CD4-positive, alpha-beta T cell treated with Interleukin-17A for 1 hour (primary cell): ENCODE measurements at places on chromosomes 3 and 15.

DNA sequence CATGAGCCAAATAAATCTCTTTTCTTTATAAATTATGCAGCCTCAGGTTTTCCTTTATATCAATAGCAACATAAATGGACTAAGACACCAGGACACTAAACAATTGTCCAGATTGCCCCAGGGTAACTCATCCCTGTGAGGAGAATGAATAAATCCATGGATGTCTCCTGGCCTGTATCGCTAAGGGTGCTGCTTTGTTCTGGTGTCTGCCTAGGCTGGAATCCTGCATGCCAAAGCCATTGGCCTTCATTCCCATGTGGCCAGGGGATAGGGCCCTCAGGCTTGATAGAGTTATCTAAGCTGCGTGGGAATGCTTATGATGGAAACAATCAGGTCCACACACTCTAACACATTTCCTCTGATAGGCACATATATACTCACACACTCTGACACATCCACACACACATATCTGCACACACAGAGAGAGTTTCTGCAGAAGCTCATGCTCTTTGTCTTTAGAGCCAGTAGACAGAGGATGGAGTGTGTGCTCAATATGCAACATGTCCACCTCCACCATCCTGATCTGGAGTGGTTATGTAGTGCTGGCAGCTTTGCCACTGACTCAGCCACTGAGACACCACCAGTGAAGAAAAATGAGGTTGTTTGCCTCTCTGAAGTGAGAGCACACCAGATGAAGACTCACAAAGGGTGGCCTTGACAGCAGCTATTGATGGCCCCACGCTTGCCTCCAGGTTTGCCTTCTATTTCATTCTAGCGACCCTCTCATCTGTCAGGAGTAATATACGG is 24.0 kb upstream of the DGKG start:
- no peak for DNase-seq

GRCh38 chr3:10583798-10584708 is 78.7 kb upstream of the ATP2B2 start:
- DNase-seq = no peak

DNA sequence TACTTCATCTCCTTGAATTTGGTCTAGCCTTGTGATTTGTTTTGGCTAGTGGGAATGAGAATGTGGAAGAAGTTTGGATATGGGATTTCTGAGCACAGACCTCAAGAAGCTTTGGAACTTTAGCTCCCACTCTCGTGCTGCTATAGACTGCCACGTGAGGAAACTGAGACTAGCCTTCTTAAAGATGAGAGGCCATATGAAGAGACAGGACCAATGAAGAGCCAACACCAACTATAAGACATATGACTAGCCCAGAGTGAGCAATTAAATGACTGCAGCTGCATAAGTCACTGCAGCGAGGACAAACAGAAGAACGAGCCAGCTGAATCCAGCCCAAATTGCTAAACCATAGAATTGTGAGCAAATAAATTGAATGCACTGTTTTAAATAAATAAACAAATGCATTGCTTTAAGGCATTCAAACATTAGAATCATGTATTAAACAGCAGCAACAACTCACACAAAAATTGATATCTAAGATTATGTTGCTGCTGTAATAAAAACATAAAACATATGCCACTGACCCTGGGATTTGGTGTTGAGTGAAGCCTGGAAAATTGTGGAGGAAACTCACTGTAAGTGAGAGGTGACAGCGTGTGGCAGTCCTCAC is 15.7 kb upstream of the CNTN4 start:
- no peak for DNase-seq

DNA sequence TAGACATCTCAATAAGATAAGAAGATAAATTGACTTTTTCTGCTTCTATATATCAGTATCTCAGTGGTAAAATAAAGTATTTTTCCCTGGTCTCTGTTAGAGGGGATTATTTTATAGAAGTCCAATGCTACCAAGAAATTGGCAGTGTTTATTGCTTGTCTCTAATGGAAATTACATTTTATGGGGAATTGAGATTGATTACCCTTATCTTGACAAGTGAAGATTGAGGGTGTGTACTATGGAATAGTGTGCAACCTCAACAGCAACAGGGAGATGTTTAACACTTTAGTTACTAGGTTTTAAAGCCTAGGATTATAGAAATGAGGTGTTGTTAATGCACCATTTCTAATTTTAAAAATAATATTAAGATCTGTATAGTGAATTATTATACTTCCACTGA is 154.8 kb upstream of the ROBO1 start:
- no peak for DNase-seq

- no peak for DNase-seq
Measured at GRCh38 chr3:171157286-171157685, 130.8 kb upstream of the SLC2A2 start.

- no peak for DNase-seq
Measured at GRCh38 chr15:64131547-64131946, 20.0 kb upstream of the SNX22 start.

- DNase-seq = no peak
Measured at GRCh38 chr3:124345845-124346244, 353.9 kb upstream of the ROPN1 start.

GRCh38 chr3:59436164-59436958 is 386.5 kb upstream of the CFAP20DC start:
- no peak for DNase-seq

DNA sequence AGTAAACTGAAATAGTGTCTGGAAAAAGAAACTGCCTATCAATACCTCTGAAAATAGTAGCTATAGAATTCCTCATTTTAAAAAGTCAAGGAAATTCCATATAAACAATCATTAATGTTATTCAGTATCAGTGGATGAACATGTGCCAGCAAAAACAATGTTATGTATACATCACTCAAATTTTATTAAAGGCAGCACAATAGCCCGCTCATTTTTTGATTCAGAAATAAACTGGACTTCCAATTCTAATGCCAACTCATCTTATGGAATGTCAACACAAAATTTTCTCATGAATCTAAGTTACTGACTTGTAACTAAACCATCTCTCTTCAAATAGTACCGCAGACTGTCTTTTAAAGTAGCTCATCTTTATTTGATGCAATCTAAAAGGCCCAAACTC is 19.0 kb downstream of the THBS1 start:
- DNase-seq = no peak

DNA sequence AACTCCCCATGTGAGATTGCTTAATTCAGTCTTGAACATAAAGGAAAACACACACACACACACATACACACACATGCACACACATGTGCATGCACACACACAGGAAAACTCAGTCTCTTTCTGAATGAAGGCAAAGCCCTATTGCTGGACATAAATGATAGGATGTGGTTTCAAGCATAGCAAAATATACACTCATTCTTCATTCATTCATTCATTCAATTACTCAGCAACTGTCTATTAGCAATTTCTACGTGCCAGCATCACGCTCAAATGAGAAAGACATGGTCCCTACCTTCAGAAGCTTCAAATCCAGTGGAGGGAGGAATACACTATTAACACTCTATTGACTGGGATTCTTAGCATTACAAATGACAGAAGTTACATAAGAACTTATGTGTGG is 41.8 kb upstream of the UBE2E2 start:
- no peak for DNase-seq

- DNase-seq = peak; percentile 52
Measured at GRCh38 chr3:68893600-68894239, 38.6 kb downstream of the TAFA4 start.

- no peak for DNase-seq
Measured at GRCh38 chr3:118813472-118813871, 221.2 kb downstream of the IGSF11 start.

DNA sequence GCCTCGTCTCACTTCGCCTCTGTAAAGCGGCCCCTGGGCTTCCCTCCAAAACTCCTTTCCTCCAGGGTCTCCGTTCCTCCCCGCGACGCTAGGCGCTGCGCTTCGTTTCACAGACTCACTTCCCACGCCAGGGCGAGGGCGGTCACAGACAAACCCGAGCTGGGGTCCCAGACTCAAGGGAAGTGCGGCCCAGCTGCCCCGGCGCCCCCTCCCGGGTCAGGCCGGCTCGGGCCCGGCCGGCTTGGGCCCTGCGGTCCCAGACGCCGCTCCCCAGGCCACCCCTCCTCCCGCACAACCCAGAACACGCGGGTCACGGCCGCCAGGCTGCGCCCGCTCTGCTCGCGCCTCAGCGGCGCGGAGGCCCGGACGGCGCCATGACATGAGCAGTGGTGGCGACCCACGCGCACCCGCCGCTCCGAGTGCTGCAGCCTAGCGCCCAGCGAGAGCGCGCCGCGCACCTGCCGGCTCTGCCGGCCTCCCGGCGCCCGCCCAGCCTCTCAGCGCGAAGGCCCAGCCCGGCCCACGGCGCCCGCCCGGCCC is 547 bp downstream of the NUP210 start:
- peak; percentile 59 for DNase-seq

DNA sequence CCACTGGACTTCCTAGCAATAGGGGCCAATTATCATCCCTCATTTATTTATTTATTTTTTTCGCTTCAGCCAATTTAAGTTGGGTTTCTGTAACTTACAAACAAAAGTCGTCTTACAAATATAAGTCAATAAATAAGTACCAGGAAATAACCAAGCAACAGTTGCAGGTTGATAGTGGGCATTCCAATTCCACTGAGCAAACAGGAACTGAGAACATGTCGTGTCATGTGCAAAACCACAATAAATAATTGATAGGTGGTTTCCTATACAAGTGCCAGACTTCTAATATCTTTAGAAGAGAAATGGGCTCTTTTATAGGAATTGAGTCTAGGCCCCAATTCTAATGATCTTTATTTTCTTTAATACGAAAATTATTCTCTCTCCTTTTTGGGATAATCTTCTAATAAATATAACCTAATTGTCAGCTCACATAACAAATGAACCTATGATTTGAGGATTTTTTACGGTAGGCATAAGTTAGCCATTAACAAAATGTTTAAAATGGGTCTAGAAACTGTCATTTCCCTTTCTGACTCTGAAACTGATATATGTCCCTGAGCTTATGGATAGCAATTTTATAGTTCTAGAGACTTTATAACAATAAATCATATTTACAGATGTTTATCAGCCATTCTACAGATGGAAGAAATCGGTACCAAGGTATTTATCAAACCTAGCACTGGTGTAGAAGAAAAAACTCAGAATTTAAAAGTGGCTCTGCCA is 571.8 kb downstream of the FOXP1 start:
- DNase-seq = peak; percentile 48

DNA sequence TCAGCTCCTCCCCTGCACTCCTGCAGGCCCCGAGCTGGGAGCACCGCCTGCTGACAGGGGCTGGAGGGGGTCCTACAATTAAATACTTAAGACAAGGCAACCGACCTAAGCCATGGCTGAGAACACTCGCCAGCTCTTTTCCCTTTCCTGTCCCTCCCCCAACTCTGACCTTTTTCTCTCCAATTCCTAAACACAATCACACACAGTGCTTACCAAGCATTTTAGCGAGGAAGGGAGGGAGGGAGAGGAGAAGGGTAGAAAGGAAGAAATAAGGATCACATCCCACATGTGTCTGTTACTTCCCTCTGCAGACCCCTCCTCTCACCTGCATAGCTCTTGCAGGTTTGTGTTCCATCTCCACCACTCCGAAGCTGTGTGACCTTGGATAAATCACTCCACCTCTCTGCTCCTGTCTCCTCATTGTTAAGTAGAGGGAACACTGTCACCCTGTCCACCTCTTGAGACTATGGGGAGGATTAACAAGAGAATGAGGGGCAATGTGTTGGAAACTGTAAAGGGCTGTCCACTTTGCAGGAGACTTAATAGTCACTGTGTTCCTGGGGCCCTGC is 63.6 kb downstream of the CYP11A1 start:
- DNase-seq = no peak

DNA sequence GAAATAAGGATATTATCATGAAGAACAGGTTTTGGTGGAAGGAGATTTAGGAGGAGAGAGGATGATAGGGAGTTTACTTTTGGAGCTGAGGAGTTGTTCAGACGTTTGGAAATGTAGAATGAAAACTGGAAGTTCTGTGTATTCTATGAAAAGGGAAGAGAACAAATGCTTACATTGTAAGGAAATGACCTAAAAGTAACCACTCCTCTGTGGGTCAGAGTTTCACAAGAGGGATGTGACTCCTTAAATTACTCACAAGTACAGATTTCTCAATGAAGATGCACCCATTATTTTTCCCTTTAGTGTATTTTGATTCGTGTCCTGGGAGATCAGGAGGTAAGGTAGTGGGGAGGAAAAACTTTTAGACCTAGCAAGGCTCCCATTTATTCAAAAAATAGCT is 4.0 kb downstream of the RNF13 start:
- no peak for DNase-seq

GRCh38 chr3:194130807-194131589 is 5.0 kb upstream of the HES1 start:
- peak; percentile 23 for DNase-seq

- no peak for DNase-seq
Measured at GRCh38 chr3:186644683-186645082, 4.5 kb downstream of the FETUB start.

GRCh38 chr3:134430950-134431445 is 54.8 kb downstream of the ANAPC13 start:
- DNase-seq = no peak

DNA sequence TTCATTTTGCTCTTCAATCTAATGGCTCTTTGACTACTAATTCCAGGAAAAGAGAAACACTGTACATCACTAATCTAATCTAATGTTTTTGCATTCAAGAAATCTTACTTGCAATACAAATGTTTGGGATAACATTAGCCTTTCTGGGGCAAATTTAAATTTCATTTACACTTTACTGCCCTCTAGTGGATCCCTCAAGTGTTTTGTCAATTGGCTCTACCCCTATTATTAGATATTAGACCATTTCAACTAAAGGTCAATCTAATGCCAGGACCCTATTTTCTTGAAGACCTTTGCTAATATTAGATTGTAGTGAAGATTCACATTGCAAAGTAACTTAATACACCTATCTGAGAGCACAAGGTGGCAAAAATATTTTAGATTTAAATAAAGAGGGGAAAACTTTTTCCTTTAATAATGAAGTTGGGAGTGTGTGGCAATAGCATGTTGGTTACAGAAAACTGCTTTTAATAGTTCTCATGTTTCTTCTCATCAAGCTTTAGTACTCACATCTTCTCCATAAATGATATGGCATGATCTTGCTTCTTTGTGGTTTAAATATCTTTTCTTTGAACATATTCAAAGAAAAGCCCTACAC is 5.0 kb downstream of the C2CD4A start:
- DNase-seq = peak; percentile 62

- no peak for DNase-seq
Measured at GRCh38 chr3:10434144-10434937, 71.0 kb downstream of the ATP2B2 start.

DNA sequence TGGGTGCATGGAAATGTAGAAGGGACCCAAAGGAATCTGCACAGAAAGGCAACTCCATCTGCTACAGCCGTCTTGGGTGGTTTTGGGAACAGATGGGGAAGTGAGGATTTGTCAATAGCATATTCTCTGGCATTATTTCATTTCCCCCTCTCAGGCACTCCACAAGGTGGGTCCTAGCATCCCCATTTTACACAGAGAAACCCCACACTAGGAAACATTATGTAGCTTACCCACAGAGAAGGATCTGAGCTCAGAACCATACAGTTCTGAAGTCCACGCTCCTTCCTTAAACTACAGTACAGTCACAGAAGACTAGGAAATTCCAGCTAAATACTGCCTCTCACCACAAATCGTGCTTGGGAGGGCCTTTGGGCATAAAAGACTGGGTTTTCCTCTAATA is 61.2 kb upstream of the CTNNB1 start:
- no peak for DNase-seq

GRCh38 chr3:181716966-181717365 is 5.2 kb downstream of the SOX2 start:
- no peak for DNase-seq

- DNase-seq = peak; percentile 41
Measured at GRCh38 chr3:67384760-67385397, 269.5 kb downstream of the SUCLG2 start.
